ENCODE measurements at places on chromosomes 6 and 20.

GRCh38 chr20:55953201-55953600 is 52.1 kb downstream of the CBLN4 start:
- no peak for DNase-seq

DNA sequence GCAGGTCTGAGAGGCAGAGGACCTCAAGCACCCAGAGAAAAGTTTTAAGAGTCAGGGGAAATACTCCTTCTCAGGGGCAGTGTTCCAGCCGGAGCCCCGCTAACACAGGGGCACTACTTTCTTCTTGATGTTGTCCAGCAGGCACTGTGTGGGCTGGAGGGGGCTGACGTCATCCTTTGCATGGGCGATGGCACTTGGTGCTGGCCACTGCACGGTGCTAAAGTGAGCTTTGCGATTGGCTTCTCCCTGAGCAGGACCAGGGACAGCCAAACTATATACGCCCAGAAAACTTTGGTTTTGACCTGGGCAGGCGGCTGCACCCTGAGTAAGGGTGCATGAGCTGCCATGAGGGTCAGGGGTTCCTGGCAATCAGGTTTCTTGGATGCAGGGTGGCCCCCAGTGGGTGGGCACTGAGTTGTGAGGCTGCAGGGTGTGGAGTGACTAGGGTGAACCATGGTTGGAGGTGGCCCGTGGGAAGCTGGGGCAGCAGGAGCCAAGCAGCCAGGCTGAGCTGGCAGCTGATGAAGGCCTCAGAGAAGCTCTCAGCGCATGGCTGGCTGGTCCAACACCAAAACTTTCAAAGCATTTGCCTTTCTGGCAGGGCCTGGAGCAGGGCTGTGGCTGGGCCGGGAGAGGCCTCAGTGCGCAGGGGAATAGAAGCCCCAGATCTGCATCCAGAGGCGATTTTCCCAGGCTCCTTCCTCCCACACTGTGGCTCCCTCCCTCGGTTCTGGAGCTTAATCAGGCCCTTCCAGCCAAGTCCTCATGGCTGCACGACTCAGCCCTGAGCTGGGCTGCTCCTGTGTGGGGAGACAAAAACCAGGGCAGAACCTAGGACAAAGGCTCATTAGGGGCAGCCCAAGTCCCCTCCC is 18.3 kb downstream of the MRPS18A start:
- no peak for DNase-seq

DNA sequence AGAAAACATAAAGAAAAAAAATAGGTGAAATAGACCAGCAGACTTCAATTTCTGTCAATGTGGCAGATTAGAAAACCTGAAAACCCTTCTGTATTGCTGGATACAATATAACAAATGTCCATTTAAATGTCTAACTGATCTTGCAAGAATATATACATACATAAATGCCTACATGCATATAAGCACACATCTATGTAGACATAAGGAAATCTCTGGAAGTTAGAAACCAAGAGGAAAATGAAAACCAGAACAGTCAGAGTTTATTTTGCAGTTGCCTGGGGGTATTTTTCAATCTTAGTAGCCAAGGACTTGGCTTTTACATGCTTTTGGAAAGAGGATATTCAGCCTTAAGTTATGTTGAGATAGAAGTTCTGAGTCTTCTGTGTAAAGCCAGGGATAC is 184.0 kb downstream of the RPS12 start:
- DNase-seq: no peak

DNA sequence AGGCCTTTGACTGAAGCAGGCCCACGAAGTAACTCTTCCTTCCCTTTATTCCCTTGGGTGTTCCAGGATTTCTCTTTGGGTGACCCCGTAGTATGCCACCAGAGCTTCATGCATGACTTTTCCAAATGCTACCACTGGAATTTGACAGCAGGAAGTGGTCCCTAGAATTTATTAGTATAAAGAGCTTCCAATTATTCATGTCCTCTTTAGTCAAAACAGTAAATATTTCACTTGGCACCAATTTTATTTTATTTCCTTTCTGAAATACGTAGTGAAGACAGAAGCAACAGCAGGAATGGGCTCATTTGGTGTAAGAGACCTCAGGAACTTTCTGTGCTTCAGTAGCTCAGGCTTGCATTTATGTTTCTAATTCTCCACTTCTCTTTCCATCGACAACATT is 151.3 kb downstream of the LCA5 start:
- DNase-seq: no peak

DNA sequence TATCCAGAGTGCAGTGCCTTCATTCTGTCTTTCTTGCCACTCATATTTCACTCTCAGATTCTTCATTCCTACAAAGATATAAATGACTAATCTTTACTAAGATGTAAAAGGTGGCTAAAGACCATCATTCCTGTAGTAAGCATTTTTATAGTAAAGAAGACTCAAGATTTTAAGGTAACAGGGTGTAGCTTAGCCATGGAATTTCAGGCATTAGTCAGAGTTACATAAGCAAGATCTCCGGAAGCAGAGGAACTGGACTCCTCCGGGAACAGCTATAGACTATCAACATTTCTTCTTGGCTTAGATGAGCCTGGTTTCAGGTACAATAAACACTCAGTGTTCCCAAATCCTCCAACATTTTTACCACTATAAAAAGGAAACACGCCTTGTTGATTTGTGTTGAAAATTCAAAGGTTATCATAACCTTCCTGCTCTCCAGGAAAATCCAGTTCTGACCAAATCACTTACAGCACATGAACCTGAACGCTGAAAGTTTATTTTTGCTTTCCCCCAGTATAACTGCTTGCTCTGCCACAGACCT is 23.7 kb downstream of the SERPINB1 start:
- DNase-seq: no peak

DNA sequence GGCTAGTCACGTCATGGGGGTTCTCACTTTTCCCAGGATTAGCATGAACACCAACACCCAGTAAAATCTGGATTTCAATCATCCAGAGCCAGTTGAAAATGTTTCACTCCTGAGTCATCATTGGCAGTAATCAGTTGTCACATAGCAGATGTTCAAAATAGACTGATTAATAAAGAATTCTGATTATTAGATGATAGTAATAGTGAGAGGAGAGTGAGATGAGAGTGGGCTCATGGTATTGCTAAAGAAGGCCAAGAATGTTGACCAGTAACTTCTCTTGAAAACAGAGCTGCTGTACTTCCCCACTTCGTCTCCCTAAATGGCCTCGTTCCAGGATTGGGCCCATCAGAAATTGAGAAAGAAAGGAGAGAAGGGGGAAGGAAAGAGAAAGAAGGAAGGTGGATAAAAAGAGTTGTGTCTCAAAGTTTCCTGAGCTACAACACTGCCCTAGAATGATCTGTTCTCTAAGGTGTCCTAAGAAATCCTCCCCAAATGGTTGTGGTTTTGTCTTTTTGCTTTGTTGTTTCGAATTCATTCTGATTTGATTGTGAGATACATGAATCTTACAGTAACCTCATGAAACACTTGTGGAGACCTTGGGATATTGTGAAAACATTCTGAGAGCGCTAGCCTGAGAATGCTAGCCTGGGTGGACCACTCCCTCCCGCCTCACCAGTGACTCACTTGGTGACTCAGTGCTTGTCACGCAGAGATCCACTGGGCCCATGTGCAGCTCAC is 502.2 kb upstream of the JARID2 start:
- DNase-seq: no peak

- DNase-seq: no peak
These were observed 31.0 kb upstream of the PCMTD2 start for GRCh38 chr20:64224351-64225170.

DNA sequence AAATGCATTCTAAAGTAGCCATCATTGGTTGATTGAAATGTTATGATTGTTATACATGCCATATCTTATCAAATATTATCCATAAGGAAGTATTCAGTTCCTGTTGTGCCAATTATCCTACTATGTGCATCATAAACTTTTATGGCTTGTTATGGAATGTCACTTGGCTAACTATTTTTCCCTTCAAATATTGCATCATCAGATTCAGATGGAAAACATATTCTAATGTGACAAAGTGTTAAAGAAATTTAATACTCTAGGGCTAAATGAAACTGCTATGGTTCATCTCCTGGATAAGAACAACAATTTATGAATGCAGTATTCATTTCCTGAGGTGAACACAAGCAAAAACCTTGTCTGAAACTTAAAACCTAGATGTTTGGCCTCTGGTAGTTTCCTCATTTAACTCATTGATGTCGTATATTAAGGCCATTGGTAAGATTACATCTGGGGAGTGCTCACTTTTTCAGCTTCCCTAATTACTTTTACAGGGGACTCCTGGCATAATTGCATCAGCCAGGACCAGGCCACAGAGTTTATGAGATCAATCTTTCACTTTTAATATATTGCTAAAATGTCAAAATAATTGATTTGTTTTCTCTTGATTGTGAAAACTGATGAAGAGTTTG is 134.9 kb upstream of the CEP162 start:
- no peak for DNase-seq

DNA sequence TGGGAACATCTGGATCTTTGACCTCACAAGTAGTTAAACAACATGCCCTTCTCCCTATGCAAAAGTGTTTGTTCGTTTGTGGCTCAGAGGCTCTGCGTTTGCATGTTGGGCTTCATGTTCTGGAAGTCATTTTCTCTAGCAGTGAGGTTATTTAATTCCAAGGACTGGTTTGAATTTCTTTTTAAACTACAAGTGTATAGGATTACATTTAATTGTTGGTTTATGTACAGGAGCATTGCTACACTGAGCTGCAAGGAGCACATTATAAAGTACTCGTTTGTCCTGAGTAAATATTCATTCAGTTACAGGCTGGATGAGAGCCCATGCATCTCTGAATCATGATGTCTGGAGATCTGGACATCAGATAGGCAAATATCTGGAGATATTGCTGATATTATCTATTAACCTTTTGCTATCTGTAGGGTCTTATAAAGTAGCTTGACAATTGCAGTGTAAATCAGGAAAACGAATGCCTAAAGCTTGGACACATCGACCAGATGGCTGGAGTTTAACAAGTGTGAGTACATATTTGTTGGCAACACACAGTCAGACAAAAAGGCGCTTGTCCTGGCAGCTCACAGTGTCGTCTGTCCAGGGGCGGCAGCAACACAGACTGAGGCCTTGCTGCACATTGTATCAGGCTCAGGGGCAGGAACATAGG is 84.6 kb downstream of the PDE7B start:
- DNase-seq: no peak

DNA sequence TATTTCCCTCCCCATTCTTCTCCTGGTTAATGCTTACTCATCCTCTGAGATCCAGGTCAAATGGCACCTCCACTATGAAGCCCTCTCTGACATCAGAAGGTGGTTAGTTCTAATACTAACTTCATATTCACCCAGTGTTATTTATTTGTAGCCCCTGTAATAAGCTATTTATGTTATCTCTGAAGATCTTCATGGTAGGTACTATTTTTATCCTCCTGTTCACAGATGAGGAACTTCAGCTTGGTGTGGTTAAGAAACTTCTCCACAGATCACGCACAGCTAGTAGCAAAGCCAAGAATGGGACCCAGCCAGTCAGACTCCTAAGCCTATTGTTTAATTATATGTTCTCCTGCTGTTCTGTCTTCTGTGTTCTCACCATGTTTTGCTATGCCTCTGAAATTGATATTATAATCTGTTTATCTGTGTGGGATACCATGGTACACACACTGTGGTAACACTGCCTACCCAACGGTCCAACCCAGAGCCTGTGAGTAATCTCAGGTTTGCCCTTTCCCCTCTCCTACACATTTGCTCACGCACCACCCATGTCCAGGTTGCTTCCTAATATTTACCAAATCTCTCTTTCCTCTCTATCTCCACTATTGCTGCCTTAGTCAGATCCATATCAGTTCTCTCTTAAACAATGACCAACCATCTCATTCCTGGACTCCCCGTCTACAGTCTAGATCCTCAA is 98.4 kb downstream of the IPCEF1 start:
- DNase-seq: no peak

DNA sequence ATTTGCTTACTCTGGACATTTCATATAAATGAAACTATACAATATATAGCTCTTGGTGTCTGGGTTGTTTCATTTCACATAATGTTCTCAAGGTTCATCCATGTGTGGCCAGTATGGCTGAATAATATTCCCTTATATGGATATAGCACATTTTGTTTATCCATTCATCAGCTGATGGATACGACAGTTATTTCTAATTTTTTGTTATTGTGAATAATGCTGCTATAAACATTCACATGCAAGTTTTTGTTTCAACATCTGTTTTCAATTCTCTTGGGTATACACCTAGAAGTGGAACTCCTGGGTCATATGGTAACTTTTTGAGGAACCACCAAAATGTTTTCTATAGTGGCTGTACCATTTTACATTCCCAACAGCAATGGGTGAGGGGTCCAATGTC is 101.1 kb downstream of the CDK19 start:
- no peak for DNase-seq

DNA sequence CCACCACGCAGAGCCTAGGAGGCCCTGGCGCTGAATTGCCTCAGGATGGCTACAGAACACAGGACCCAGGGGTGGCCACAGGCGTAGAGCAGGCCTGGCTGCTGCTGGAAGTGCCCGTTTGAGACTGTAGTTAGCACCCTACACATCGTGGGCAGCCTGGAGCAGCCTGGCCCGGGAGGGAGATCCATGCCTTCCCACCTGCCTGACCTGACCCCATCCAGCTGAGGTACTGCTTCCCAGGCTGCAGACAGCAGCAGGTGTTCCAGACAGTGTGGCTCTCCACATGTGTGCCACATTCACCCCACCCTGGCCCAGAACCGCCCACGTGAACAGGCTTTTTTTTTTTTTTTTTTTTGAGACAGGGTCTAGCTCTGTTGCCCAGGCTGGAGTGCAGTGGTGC is 20.9 kb upstream of the MAP1LC3A start:
- no peak for DNase-seq

- no peak for DNase-seq
These were observed 235.6 kb downstream of the PLCB1 start for GRCh38 chr20:8367689-8368088.

DNA sequence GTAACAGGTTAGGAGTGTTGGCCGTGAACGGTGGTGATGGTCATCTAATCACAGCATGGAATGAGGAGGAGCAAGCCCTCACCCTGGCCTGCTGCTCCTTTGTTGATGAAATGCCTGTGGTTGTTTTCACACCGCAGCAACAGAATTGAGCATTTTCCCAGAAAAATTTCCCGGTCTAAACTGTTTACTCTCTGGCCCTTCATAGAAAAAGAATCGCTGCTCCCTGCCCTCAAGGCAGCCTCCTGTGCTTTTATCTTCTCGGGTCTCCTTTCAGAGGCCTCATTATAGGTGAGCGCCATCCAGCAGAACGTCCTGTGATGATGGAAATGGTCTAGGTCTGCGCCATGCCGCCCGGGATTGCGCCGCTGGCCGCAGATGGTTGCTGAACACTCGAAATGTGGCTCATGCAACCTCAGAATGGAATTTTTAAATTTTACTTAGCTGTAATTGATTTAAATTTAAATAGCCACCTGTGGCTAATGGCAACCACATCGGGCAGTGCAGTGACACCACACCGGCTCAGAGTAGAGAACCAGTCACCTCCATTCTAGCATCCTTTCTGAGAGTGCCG is 30.2 kb downstream of the PHACTR3 start:
- no peak for DNase-seq

DNA sequence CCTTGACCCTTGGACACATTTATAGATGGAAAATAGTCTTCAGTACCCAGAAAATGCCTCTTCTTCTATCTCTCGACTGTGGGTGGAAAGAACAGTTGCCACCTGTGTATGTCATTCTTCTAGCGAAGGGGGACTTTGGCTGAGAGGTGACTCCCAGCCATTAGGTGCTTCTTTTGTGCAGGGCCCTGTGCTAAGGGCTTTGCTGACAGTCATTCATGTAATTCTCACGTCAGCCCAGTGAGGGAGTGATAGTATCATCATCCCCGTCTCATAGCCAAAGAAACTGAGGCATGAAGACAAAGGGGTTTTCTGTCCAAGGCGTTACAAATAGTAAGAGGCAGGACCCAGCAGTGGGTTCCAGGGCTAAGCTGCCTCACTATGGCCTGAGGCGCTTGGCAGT is 160.8 kb downstream of the SCML4 start:
- no peak for DNase-seq

Data from NCI-H510A (cell line).